Memory B cell (primary cell): ENCODE measurements at places on chromosomes 1 and 21.

- DNase-seq, result no peak
Observed at GRCh38 chr1:202228484-202229122, 35.0 kb downstream of the LGR6 start.

GRCh38 chr1:28449904-28450303 lies 55.9 kb upstream of the RCC1 start:
- DNase-seq, result no peak

- no peak for DNase-seq
Observed at GRCh38 chr1:18542351-18542750, 61.6 kb downstream of the KLHDC7A start.

DNA sequence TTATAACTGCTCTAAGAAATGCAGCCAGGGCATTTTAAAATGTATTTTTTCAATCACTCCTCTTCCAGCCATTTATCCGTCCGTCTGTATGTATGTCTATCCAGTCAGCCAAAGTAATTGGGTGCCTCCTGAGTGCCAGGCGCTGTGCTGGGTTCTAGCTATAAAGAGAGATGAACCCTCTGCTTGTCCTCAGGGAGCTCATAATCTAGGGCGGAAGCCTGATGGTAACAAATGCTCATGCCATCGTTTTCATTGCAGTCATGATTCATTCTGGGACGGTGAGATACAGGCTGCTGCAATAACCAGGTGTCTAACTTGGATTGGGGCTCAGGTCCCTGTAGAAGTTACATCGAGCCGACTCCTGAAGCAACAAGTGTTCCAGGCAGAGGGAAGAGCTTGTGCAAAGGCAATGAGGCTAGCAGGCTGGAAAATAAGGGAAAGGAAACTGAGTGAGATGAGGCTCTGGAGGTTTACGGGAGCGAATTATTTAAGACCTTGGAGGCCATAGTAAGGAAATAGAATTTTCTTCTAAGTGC lies 11.6 kb downstream of the IFI6 start:
- no peak for DNase-seq

- DNase-seq, result no peak
Observed at GRCh38 chr1:185427264-185427663, 110.2 kb upstream of the IVNS1ABP start.

DNA sequence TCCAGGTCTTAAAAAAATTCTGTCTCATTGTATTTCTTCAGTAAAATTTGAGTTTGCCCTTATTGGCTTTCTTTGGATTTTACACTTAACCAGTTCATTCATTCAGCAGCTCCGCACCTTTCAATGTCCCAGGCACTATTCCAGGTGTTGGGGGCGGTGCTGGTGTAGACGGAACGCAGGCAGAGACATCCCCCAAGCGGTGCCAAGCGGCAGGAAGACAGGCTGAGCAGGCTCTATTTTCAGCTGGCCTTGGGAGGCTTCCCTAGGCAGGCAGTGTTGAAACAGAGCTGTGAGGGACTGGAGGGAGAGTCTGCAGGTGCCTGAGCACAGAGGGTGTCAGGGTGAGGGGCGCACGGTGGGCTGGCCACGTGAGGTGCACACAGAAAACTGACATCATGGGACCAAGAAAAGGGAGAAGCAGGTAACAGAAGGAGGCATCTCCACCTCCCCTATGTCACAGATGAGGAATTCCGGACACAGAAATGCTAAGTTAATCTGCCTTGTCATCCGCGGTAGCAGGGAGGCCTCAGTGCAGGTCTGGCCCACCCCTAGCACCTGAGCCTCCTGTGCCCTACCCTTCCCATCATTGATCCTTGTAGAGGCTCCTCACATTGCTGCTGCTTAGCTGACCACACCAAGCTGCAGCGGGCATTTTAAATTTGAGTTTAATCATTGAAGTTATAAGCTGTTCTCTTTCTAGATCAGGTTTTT lies 40.8 kb downstream of the SLC37A1 start:
- DNase-seq, result no peak

- no peak for DNase-seq
Observed at GRCh38 chr1:115423776-115424175, 85.7 kb upstream of the NGF start.

- DNase-seq, result no peak
Observed at GRCh38 chr1:168116327-168116799, 20.4 kb downstream of the GPR161 start.

GRCh38 chr1:167708940-167709389 lies 12.8 kb upstream of the MPZL1 start:
- DNase-seq, result peak; percentile 25

DNA sequence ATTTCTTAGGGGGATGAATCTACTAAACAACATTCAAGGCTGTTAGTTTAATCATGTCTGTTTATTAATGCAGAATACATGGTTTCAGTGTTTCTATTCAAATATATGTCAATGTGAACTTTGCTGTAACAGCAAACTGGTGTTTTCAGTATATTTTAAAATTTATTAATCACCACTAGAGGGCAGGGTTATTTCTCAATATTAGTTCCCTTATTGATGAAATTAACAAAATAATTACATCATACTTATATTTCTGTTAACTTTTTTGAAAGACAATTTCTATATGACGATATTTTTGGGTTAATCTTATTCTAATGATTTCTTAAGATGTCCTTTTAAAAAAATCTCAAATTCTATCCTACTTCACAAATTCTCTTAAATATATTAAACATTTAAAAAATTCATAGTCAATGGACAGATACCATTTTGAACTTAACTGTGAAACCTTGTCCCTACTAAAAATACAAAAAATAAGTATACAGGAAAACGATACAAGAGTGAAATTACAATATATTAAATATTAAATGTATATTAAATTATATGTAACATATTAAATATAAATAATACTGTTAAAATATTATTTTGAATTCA lies 1034.1 kb upstream of the PRMT6 start:
- no peak for DNase-seq

DNA sequence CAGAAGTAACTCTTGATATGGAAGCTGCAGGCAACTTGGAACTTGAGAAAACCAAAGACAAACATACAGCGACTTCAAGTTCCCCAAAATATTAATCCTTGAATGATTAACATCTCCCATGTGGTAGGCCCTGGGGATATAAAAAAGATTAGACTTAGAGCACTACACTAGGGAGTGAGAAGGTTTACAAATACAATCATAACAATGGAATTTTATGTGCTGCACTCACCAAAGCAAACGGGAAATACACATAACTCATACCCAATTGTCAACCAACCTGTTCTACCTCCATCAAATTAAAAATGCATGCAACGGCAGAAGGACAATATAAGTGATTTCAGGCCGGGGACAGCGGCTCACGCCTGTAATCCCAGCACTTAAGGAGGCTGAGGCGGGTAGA lies 3.7 kb downstream of the SMYD3 start:
- no peak for DNase-seq

DNA sequence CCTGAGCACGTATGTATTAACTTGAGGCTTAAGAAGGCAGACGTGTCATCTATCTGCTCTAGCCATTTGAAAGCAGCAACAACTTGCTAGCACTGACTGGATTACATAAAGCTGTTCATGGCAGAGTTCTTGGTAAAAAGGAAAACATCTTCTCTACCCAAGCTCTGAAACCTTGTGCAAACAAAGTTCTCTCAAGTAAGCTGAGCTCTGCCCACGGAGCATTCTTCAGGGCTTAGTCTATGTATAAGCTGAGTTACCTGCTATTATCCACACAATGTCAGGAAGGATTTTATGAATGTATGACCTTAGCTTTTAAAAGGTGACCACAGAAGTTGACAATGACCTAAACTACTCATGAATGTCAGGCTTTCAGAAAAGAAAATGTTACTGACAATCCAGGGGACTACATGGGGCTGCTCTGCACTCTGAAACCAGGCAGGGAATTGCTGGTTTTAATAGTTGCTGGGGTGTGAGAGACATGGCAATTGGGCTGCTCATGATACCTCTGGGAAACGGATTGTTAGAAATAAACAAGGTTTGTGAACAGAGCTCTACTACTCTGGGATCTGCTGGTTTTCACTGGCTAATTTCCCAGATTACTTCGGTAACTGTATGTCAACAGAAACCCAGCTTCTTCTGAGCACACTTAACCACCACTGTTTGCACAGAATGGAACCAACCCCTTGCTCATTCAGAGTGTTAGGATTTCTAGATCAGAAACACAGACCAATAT lies 29.6 kb upstream of the CCN1 start:
- no peak for DNase-seq

GRCh38 chr1:21220815-21221214 lies 44.1 kb upstream of the EIF4G3 start:
- no peak for DNase-seq

- DNase-seq, result no peak
Observed at GRCh38 chr1:33905241-33905640, 41.4 kb downstream of the HMGB4 start.

GRCh38 chr1:8848663-8849386 lies 29.7 kb downstream of the ENO1 start:
- DNase-seq, result peak; percentile 74

GRCh38 chr1:36016686-36017085 lies 67.2 kb upstream of the TEKT2 start:
- DNase-seq, result no peak

GRCh38 chr1:85151446-85151845 lies 49.4 kb downstream of the SYDE2 start:
- DNase-seq, result no peak

DNA sequence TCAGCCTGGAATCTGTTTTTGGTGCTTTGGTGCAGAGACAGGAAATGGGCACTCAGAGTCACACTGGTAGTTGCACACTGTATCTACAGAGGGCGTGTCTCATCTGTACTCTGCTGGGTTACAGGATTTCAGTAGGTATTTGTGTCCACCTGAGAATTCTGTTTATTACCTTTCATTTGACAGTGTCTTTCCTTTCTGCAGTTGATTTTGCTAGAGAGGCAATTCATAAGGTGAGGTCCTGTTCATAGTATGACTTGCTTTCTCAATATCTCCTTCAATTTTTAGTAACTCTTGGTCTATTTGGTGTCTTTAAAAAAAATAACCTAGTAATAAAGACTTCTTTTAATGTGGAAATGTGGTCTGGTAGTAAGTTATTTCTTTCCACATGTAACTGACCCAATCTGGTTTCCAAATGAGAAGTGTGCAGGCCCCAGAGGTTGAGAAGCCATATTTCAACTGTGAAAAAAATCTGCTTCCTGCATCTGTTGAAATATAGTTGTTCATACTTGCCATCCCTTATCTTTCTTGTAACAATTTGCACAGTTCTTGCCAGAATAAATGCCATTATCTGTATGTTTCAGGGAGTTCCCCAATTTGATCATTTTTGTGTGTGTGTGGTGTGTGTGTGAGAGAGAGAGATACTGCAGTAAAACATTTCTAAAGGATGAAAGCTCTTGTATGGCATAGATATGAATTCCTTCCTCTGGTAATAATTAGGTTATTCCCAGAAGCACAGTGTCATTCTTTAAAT lies 78.4 kb upstream of the DNAJC6 start:
- DNase-seq, result no peak

- DNase-seq, result no peak
Observed at GRCh38 chr1:157390651-157391050, 161.7 kb downstream of the FCRL5 start.

GRCh38 chr1:53286955-53287354 lies 40.9 kb downstream of the LRP8 start:
- no peak for DNase-seq

- DNase-seq, result no peak
Observed at GRCh38 chr1:117164209-117164608, 42.7 kb upstream of the TRIM45 start.

- no peak for DNase-seq
Observed at GRCh38 chr1:62301726-62302390, 17.4 kb downstream of the KANK4 start.

DNA sequence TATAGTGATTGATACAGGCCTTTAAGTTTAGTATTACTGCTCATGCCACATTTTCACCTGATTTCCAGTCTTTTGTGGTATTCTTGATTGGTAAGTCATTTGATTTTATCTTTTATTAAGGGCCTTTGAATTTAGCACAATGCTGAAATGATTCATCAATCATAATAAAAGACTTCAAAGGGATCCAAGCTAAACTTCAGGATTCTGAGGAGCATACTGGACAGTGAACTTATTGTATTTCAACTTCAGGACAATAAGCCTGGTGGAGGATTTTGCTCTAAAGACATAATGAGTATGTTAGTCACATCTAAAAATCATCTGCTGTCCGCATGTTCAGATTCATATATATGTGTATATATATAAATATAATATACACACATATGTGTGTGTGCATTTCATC lies 233.3 kb downstream of the SETD4 start:
- no peak for DNase-seq

DNA sequence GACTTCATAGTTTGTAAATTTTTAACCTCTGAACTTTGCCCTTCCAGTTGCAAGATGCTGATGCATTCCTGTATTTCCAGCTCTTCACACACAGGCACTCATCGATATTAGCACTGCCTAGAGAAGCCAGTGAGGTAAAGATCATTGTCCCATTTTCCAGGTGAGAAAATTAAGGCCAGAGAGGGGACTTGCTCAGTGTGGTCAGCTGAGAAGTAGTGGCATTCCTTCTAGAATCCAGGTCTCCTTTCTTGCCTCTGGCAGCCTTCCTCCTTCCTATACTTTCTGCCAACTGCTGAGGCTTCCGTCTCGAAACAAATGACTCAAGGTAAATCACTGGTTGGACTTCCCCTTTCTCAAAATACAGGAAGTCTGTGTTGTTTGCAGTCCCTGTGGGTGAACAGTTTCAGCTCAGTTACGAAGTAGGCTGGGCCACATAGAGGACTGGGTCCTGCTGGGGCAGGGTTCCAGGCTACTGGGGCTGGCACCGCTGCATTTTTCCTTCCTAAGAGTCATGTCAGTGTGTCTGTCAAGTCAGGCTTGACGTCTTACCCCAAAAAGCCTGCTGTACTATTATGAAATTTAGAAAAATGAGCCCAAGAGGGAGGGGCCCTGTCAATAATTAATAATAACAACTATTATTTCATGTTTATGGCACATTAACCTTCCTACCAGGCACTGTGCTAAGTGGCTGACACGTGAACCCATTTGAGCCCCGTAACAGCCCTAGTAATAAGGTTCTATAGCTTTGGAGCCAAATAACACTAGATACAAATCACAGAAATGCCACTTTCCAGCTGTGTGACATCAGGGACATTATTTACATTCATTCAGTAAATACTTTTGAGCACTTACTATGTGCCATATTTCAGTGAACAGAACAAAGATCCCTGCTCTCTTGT lies 16.6 kb upstream of the RNF19B start:
- DNase-seq, result peak; percentile 64

GRCh38 chr1:87398641-87399040 lies 70.0 kb downstream of the LMO4 start:
- no peak for DNase-seq

GRCh38 chr1:201766131-201766866 lies 62.7 kb upstream of the IPO9 start:
- DNase-seq, result no peak

DNA sequence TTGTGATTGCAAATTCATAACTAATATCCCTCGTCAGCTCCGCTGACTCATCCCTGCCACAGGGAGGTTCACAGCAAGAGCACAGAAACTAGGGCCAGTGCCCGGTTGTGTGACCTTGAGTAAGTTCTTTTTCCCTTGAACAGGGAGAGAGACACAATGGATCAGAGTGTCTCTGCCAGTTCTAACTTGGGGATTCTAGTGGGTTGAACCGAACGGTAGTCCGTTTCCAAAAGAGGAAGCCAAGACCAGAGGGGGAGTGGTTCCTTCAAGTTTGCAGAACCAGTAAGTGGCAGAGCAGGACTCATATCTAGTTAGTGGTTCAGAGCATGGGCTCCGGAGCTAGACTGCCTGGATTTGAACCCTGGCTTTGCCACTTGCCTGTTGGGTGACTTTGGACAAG lies 4.9 kb upstream of the SHISA4 start:
- DNase-seq, result peak; percentile 29
